ENCODE measurements at places on chromosomes 16 and 17.

DNA sequence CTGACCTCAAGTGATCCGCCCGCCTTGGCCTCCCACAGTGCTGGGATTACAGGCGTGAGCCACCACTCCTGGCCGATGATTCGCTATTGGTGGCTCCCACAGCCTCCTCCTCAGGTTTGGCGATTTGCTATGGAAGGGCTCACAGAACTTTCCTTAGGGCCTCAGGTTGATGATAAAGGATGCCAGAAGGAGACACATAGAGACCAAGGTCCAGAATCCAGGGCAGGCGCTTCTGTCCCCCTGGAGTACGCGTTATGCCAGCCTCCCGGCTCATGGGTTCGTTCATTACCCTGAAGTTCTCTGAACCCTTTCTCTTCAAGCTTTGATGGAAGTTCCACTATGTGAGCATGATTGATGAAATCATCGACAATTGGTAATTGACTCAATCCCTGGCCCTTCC lies 19.9 kb downstream of the LGALS3BP start:
- DNase-seq = no peak

- DNase-seq = no peak
Observed at GRCh38 chr16:14225457-14225856, 154.3 kb downstream of the MRTFB start.

GRCh38 chr17:2423271-2423670 lies 22.4 kb upstream of the MNT start:
- DNase-seq = no peak

GRCh38 chr16:68128577-68129305 lies 43.6 kb downstream of the NFATC3 start:
- no peak for DNase-seq

GRCh38 chr16:12252616-12253015 lies 276.1 kb downstream of the SNX29 start:
- DNase-seq = no peak

DNA sequence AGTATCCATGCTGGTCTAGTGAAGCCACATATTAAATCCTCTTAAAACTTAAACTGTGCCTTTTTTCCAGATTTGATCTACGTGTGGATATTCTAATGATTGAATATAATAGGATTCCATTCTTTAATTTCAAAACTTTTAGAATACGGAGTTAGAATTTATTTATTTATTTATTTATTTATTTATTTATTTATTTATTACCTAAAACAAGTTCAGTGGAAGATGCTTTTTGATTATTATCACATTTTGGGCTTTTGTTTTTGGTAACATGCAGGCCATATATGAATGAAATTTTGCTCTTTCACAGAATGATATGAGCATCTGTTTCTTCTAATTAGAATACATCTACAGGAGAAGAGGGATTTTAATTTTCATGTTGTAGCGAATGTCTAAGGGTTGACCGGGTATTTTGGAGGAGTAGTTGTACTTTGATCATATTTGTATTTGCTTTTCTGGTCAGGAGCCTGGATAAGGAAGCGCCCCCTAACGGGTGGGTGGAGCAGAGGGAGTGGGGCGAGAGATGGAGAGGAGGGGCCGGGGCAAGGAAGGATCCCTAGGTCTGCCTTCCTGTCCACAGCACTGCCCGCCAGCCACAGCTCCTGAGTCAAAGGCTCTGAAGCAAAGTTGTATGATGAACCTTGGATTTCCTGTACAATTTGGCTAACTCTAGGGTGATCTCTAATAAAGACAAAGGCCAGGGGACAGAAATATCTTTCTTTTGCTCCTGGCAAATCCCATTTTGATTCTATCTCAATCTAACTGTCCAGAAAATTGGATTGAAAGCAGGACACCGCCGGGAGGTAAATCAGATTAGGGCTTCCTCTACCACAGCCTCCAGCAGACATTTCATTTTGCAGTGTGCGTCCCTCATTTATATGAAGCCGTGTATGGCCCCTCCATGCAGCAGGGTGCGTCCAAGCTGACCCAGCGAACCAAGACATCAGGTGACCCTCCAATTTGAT lies 149.1 kb downstream of the PRKCA start:
- no peak for DNase-seq

- DNase-seq = no peak
Observed at GRCh38 chr16:84110527-84110926, 6.2 kb downstream of the MBTPS1 start.

DNA sequence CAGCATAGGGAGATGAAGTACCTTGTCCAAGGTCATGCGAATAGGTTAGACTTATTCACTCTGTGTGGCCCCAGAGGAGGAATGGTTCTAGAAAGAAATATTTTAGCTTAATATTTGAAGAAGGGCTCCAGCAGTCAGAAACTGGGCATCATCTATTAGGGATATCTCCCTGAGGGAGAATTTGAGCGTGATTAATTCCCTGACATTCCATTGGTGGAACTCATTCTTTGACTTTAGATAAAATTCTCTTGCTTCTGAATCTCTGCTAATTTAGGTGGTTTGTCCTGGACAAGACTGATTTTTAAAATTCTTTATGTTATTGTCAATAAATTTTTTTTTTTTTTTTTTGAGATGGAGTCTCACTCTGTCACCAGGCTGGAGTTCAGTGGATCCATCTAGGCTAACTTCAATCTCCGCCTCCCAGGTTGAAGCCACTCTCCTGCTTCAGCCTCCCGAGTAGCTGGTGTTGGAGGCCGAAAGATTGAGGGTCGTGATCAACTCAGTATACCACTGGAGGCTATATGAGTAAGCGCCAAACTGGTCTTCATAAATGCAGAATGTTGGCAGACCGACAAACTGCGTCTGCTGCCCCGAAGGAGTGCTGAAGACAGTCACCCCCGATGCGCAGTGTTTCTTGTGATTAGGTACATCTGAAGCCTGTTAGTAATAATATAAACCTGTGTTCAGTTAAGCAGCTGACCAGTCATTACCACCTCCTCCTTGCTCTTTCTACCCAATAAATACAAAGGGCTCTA lies 267.9 kb upstream of the HSBP1 start:
- DNase-seq = no peak

DNA sequence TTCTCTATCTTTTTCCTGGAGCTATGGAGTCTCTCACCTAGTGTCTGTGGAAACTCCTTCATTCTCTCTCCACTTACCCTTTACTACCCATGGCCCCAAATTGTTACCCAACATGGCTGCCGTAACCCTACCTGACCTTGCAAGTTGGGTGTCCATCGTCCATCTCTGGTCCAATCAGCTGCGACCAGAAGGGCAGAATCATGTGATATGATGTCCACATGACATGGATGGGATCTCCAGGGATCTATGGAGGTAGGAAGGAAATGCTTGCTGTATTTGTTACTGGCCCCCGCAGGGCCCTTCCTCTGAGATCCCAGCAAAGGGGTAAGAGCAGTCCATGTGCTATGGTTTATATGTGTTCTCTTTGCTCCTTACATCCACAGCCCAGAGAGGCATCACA lies 8.0 kb upstream of the DRC7 start:
- no peak for DNase-seq

DNA sequence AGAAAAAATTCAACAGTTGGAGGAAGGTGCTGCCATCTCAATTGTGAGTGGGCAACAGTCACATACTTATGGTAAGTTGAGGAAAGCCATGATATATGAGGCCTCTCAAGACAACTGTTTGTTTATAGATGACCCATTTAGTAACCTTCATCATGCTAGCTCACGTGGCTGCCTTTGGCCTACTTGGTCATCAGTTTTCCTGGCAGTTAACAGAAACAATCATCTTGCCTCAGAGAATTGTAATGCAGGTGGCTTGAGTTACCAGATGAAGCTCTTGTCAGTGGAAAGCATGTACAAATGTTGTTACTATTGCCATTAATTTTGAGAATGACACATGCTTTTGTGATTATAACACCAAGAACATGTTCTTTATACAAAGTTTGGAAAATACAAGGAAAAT lies 14.7 kb downstream of the TPPP3 start:
- no peak for DNase-seq

DNA sequence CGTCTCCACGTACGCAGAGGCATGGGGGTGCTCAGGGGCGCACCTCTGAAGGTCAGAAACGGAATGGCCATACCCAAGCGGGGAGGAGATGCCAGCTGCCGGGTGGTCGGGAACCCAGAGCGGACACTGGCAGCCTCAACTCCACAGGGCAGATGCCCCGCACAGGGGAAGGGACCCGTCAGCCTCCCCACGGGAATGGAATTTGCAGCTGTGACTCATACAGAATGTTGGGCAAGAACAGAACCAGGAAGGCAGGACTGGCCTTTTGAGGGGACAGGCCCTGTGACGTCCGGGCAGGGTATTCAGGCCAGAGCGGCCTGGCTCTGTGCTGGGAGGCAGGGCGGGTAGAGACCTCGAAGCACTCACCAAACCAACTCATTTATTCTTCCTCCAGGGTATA lies 7.5 kb downstream of the TK1 start:
- DNase-seq = no peak

GRCh38 chr17:82820278-82821251 lies 19.3 kb downstream of the ZNF750 start:
- no peak for DNase-seq

DNA sequence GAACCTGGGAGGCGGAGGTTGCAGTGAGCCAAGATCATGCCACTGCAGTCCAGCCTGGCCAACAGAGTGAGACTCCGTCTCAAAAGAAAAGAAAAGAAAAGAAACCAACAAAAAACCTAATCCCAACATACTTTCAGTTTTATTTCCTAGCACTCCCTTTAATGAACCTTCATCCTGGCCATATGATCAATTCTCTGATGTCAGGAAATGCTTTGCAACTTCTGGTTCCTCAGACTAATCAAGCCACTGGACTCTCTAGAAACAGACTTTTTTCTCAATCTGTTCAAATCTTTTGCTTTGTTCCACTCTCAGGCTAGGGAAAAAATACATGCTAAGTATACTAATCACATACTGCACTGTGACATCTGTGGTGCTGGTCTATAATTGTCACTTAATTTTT lies 13.4 kb upstream of the PSMC3IP start:
- no peak for DNase-seq

- DNase-seq = no peak
Observed at GRCh38 chr17:76905836-76906235, 37.6 kb downstream of the MGAT5B start.

- DNase-seq = no peak
Observed at GRCh38 chr16:3194792-3195191, 6.8 kb downstream of the OR1F1 start.

DNA sequence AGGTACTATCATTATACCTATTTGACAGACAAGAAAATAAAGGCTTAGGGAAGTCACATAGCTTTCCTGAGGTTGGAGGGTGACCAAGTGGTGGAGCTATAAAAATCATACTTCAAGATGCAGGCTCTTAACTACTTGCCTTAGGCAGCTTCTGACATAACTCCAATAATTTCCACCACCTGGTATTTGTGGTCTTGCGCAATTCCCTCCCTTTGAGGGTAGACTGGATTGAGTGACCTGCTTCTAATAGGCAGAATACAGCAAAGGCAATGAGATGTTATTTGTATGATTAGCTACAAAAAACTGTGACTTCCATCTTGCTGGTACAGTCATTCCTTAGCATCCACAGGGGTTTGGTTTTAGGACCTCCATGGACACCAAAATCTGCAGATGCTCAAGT lies 385.5 kb downstream of the TMEM114 start:
- no peak for DNase-seq

DNA sequence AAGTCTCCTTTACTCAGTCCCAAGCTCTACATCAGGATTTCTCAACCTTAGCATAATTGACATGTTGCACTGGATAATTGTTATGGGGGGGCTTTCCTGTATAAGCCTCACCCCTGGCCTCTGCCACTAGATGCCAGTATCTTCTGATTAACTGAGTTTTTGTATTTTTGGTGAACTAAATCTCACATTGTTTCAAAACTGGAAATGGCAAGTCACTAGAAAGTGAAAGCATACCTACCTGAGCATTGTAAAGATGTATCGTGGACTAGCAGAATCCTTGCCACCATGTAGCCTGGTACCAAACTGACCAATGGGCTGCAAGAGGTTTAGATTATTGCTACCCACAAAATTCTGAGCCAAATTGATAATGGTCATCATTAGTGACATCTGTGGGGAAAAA lies 15.0 kb downstream of the TOP2A start:
- DNase-seq = no peak

DNA sequence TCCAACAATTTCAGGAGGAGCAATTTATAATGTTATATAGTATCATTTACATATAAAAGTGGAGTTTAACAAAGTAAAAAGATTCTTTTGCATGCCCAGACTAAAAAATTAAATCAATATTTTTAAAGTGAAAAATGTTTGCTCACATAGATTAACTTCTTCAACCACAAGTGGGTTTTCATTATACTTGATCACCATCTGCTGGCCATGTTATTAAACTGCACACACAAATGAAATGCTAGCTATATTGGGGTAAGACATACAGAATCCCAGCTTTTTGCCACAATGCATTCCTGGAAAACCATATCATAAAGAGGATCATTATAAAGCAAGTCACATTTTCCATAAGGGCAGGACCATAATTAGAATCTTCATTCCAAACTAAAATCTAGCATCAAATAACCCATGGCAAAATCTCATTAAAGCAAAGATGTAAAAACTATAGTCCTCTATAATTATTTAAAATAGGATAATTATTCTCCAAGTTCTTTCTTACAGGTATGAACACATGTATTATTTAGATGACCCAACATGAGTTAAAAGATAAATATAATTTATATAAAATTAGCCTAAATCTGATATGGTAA lies 26.3 kb downstream of the CEP112 start:
- DNase-seq = no peak

DNA sequence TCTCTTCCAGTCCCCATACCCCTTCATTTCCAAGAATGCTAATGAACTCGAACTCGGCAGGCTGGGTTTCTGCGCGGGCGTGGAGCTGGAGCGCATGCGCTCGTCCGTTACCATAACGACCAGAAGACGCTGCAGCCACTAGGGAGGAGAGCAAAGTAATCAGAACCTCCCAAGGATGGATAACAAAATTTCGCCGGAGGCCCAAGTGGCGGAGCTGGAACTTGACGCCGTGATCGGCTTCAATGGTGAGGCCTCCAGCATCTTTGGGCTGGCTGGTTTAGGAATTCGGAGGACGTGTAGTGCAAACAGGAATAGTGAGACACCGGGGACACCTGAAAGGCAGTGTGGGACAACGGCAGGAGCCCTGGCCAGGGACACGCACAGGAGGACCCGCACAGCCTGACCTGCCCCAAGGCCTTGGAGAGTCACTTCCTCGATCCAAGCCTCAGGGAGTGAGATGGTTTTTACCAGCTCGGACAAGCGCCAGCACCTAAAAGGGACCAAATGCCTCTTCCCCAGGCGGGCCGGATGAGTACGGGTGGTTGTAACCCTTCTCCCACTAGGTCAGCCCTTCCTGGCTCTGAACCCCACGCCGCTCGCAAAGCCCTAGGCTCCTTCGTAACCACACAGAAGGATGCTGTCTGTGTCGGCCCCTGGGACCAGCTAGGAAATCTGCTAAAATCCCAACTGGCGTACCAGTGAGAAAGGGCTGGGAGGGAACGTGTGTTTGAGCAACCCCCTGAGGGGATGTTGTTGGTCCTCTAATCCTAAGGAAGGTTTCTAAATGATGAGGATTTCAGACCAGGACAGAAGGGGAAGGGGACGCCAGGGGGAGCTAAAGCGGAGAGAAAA lies at the start of gene CFAP52:
Gene CFAP52 (plus strand): TSS at position 122 of the 852 bp plus-strand sequence. CDS start 54 bp downstream, at position 176.
- peak; percentile 37 for DNase-seq

GRCh38 chr16:46658925-46659324 lies 30.1 kb downstream of the VPS35 start:
- DNase-seq = no peak

- no peak for DNase-seq
Observed at GRCh38 chr16:17133851-17134250, 336.9 kb downstream of the XYLT1 start.
